ENCODE measurements at places on chromosomes 16 and 17.

DNA sequence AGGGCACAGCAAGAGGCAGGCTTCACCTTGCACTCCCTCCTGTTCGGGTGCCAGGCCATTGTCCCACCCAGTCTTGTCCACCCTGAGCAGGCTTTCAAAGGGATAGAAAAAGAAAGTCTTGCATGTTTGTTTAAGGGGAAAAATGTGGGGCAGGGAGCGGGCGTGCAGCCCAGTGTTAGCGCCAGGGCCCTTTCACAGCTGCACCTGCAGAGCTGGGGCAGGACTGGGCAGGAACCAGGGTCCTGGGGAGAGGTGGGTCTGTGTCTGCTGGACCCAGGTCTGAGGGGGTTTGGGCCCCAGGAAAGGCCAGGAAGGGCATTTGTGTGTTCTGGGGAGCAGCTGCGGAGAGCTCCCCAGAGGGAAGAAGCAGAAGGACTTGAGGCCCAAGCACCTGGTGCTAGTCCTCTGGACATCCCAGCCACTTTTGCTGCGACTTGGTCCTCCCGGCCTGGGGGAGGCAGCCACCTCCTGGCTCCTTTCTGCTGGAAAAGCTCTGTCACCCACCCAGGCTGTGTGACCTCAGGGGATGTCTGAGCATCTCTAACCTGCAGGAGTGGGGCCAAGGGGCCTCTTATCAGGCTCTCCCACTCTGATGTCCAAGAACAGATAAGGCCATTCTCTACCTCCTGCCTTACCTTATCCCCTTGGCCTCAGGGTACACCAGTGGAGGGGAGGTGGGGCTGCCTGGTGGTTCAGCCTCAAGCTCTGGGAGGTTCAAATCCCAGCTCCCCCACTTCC, 44.7 kb downstream of the PSME3IP1 start:
- no peak for DNase-seq

DNA sequence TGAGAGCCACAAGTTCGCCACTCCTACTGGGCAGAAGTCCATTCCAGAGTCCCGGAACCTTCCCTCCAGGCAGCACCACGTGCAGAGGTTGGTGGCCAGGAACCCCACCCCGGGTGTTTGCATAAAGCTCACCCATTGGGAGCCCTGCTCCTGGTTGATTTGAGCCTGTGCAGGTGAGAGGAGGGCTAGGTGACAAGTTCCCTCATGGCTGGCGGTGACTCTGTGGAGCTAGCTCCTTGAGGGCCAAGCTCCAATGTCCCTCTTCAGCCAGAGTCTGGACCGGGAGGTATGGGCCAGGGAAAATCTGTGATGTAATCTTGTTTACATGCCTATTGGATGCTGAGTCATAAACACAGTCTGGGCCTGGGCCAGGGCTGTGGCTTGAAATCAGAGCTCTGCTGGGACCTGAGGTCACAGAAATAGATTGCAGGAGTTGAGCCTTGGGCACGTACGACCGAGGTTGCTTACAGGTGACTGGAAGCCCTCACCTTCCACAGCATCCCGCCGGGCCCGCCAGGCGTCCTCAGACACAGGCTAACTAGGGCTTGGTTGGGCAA, 118.9 kb downstream of the AATF start:
- DNase-seq = no peak

DNA sequence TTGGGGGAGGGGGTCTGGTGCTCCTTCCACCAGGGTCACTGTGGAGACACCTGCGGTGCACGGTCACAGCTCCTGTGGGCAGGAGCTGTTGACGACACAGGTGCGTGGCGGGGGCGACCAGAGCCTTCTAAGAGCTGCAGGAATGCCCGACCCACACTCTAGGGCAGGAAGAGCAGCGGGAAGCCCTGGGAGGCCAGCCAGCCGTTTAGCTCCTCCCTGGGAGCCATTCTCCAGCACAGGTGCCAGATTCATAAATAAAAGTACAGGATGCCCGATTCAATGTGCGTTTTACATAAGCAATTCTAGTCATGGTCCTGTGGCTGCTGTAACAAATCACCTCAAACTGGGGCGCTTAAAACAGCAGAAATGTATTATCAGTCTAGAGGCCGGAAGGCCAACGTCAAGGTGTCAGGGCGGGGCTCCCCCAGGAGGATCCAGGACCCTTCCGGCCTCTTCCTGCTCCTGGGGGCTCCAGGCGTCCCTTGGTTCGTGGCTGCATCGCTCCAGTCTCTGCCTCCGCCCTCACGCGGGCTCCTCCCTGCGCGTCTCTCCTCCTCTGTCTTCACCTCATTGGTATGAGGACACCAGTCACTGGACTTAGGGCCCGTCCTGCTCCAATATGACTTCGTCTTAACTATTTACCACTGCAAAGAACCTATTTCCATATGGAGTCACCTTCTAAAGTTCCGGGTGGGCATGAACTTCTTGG, 155.4 kb downstream of the FOXL1 start:
- DNase-seq = no peak

DNA sequence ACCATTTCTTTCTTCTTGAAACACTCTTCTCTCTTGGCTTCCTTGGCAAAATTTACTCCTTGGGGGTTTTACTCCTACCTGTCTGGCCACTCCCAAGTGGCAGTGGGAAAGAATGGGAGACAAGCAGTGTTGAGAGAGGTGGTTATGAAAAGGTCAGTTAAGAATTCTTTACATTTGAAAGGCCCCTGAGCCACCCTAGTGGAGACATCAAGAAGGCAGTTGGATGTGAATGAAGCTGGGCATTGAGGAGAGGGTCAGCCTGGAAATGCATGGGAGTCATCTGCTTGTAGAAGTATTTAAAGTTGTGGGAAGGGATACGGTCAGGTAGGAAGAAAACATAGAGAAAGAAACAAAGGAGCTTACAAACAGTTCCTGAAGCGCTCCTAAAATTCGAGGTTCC, 42.3 kb upstream of the CCNF start:
- DNase-seq = no peak

DNA sequence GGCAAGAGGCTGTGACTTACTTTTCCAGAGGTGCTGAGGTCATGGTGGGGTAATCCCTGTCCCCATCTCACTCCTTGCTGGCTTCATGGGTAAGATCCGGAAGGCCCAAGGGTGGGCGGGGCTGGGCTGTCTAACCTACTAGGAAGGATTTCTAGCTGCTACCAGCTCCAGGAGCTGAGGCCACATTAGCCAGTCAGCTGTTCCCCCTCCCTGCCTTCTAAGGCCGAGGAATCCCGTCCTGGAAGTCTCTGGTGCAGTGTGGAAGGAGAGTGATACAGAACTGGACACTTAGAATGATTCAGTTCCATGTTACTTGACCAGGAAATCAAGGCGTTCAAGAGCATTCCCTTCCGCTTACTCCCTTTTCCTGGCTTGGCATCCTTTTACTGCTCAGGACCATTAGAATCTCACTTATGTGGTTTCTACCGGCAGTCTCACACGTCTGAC, 8.9 kb downstream of the GNGT2 start:
- no peak for DNase-seq

- no peak for DNase-seq
Observed at GRCh38 chr17:61728297-61728836, 135.0 kb downstream of the BRIP1 start.

GRCh38 chr16:47058295-47059086, 85.0 kb upstream of the DNAJA2 start:
- no peak for DNase-seq

DNA sequence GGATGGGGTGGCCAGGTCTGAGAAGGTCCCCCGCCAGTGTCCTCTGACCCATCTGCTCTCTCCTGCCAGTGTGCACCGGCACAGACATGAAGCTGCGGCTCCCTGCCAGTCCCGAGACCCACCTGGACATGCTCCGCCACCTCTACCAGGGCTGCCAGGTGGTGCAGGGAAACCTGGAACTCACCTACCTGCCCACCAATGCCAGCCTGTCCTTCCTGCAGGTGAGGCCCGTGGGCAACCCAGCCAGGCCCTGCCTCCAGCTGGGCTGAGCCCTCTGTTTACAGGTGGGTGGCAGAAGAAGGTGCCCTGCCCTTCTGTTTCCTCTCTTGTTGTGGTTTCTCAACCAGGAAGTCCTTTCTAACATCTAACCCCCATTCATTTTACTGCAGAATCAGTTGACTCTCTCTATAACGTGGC, 7.1 kb downstream of the ERBB2 start:
- DNase-seq = no peak

DNA sequence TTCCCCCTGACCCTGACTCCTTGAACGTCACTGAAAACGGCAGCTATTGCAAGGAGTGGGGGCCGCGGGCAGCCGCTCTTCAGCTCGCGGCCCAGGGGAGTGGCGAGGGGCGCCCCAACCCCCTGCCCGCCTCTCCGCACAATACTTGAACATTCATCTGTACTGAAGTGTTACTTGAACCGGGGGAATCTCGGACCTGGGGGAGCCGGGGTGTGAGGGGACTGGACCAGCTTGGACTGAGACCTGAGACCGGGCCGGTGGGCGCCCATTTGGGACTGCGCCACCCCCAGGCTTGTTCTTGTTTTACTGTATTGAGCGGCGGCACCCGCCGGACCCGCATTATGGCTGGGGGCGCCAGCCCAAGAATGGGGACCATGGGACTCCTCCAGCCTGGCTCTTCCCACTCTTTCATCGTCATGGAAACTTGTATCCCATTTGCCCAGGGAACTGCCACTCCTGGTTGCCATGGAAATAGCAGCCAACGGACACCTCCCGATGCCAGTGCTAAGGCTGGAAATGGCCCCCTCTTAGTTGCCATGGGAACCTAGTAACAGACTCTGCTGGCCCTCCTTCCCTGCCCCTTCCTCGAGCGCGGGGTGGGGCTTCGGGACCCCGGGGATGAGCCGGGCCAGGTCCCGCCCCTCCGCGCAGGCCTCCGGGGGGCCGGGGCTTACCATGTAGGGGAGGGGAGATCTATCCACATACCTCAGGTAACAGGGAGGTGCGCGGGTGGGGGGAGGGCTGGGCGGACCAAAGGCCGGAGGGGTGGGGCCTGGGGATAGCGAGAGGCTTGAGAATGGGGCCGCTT, 805 bp upstream of the ORAI3 start:
- DNase-seq = no peak

GRCh38 chr16:31572821-31573220, 45.1 kb downstream of the AHSP start:
- DNase-seq = no peak

- DNase-seq = peak; percentile 62
Observed at GRCh38 chr16:56348168-56349085, 76.9 kb downstream of the AMFR start.
